ENCODE measurements at places on chromosomes 16 and 17.

DNA sequence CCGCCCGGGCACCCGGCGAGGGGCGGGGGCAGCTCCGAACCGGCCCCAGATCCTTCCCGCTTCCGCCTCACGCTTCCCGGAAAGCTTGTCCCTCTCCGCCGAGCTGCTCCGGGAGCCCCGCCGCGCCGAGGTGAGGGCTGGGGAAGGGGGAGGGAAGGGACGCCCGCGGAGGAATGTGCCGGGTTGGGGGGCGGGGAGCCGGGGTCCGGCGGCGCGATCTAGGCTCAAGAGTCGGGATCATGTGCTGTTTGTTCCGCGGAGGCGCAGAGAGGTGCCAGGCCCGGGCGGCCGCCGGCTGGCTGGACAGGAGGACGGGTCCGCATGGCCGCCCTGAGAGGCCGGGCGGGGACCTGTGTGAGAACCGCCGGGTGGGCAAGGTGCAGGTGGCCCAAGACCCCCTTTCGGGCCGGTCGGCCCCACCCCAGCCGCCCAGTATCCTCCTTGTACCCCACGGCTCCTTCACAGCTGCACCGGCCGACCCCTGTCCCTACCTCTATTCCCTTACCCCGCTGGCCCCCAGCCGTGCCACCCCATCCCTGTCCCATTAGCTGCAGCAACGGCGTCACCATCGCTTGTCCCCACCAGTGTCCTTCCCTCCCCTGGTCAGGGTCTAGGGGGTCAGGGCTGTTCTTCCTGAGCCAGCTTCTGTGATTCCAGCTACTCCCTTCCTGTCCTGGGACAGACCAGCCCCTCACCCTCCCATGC lies 429 bp downstream of the KIF1C start:
- DNase-seq, result no peak

GRCh38 chr16:8972843-8973586 lies 9.3 kb upstream of the USP7 start:
- peak; percentile 55 for DNase-seq

DNA sequence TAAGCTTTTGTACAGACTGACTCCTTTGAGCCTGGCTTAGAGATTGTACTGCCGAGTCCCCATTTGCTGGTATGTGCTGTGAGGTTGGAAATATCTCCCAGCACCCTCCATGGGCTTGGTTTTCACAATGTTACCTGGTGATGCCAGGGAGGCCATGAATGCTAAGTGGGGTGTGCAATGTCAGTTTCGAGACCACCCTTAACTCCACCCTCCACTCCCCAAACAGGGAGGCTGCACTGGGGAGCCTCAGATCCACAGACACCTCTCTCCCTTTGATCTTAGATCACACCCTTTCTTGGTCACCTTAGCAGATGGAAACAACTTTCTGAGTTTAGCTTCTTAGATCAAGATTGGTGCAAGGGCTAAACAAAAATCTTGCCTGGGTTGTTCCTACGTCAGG lies 28.6 kb upstream of the PIK3R6 start:
- DNase-seq, result no peak

- DNase-seq, result no peak
Observed at GRCh38 chr17:72887322-72887721, 205.2 kb downstream of the SLC39A11 start.

All from BJ (cell line).